ENCODE measurements at places on chromosomes 6 and 20. TPM values are rescaled to one million over a fixed set of nuclear protein-coding genes. Genes with fewer than 3 reads are reported as not detected.

- H3K27ac ChIP-seq = no peak overlapping the region
- no peaks in the 10 kb centered on the region for H3K4me1 ChIP-seq
- peaks cover 11% of the 10 kb centered on the region for H3K36me3 ChIP-seq
- H3K4me3 ChIP-seq = no peak overlapping the region
- no peaks in the 10 kb centered on the region for H3K27me3 ChIP-seq
Measured at GRCh38 chr6:69880601-69881000, 14.2 kb downstream of the COL19A1 start.

IL20RA gene
- total RNA-seq = 0.22 TPM

DNA sequence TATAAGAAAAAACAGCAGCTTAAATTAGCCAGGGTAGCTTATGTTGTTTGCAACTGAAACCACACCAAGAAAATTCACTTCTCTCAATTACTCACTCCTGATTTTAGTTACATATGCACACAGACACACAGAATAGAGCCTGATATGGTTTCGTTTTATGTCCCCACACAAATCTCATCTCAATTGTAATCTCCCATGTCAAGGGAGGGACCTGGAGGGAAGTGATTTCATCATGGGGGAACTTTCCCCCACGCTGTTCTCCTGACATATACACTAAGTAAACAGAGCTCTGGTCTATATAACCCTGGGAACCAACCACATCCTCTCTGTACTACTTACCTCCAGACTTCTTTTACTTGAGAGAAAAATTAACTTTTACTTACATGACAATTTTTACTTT is 9.8 kb downstream of the OR12D1 start:
- no peaks in the 10 kb centered on the region for H3K27me3 ChIP-seq
- peak; percentile 1 for DNase-seq
- no peak overlapping the region for H3K4me3 ChIP-seq
- H3K4me1 ChIP-seq = no peaks in the 10 kb centered on the region

DNA sequence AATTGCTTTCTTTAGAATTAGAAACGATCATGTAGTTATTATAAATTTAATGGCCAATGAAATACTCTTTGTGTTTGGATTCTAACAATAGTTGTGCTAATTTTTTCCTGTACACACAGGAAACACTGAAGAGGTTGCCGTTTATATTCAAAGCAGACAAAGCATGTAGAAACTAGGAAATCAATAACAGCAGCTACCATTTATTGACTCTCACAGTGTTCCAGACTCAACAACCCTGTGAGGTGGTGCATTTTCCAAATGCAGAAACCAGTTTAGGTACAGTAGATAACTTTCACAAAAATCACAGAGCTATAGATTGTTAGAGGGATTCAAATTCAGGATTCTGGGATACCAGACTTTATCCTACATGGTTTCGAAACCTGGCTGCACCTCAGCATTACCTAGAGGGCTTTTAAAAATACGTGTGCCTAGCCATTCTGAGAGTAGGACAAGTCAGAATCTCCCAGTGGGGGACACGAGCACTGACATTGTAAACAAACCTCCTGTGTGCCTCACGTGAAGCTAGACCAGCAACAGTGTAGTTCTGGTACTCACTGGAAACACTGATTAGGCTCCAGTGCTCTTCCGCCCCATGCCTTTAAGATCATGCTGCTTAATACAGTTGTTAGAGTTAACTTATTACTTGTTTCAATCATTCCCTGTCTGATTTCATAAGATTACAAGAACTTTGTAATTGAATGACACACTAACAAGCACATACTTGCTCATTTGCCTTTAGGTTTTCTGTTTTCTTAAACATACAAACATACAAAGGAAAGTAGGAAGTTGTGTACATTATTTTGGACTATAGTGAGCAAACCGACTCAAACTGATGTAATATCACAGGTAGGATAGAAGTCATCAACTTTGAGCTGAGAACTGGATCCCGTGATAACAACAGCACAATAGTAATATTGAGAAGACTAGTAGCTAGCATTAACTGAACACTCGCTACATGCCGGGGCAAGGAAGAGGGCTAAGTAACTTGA is 65.8 kb downstream of the MAP3K4 start:
- no peaks in the 10 kb centered on the region for H3K27me3 ChIP-seq
- peaks cover 8% of the 10 kb centered on the region for H3K36me3 ChIP-seq
- no peak overlapping the region for H3K4me3 ChIP-seq
- no peak overlapping the region for H3K27ac ChIP-seq
- no peak for DNase-seq
- no peaks in the 10 kb centered on the region for H3K4me1 ChIP-seq

CNKSR3 gene
- 29.6 TPM for total RNA-seq

GRCh38 chr20:1676650-1677049 is 19.1 kb upstream of the SIRPG start:
- no peaks in the 10 kb centered on the region for H3K4me1 ChIP-seq
- no peaks in the 10 kb centered on the region for H3K36me3 ChIP-seq
- DNase-seq = no peak
- H3K27me3 ChIP-seq = peaks cover 12% of the 10 kb centered on the region
- H3K4me3 ChIP-seq = no peak overlapping the region
- H3K27ac ChIP-seq = no peak overlapping the region

- H3K4me1 ChIP-seq = no peaks in the 10 kb centered on the region
- no peak overlapping the region for H3K4me3 ChIP-seq
- no peak overlapping the region for H3K27ac ChIP-seq
- no peaks in the 10 kb centered on the region for H3K36me3 ChIP-seq
- DNase-seq = no peak
Measured at GRCh38 chr20:2244993-2245392, 50.8 kb upstream of the TGM3 start.

DNA sequence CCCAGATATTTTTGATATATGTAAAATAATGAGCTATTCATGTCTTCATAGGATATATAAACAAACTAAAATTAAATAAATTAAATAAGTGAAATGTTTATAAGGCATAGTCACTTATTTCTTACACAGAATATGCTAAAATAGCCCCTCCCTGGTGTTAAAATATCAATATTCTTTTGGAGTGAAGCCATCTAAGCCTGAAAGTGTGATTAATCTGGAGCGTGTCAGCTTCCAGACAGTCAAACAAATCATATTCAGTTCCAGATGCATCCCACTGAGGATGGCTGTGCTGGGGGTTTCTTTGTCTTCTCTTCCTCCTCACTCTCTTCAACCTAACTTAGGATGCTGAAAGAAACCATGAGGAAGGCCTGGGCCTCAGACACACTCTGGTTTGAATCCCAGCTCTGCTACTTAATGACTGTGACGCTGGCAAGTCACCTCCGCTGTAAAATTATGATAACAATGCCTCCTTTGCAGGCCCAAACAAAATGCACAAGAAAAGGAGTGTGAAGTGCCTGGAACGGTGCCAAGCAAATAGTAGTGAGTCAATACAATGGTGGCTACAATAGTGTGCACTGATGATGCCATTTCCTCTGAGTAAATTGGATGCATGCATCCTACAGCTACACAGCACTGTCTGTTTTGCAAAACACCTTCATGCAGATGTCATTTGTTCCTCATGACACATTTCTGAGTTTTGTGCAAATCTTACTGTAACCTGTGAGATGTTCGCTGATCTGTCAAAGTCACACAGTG is 161.4 kb downstream of the FOXC1 start:
- no peak overlapping the region for H3K4me3 ChIP-seq
- peaks cover 20% of the 10 kb centered on the region for H3K4me1 ChIP-seq
- DNase-seq = no peak
- H3K27me3 ChIP-seq = no peaks in the 10 kb centered on the region
- H3K27ac ChIP-seq = no peak overlapping the region

- H3K4me1 ChIP-seq = no peaks in the 10 kb centered on the region
- DNase-seq = no peak
- no peaks in the 10 kb centered on the region for H3K27me3 ChIP-seq
Measured at GRCh38 chr20:7003598-7003997, 236.1 kb downstream of the BMP2 start.

- DNase-seq = no peak
- no peak overlapping the region for H3K4me3 ChIP-seq
- H3K27me3 ChIP-seq = no peaks in the 10 kb centered on the region
- H3K4me1 ChIP-seq = no peaks in the 10 kb centered on the region
- H3K27ac ChIP-seq = no peak overlapping the region
- H3K36me3 ChIP-seq = no peaks in the 10 kb centered on the region
Measured at GRCh38 chr6:43082806-43083655, 6.9 kb downstream of the PTK7 start.

DNA sequence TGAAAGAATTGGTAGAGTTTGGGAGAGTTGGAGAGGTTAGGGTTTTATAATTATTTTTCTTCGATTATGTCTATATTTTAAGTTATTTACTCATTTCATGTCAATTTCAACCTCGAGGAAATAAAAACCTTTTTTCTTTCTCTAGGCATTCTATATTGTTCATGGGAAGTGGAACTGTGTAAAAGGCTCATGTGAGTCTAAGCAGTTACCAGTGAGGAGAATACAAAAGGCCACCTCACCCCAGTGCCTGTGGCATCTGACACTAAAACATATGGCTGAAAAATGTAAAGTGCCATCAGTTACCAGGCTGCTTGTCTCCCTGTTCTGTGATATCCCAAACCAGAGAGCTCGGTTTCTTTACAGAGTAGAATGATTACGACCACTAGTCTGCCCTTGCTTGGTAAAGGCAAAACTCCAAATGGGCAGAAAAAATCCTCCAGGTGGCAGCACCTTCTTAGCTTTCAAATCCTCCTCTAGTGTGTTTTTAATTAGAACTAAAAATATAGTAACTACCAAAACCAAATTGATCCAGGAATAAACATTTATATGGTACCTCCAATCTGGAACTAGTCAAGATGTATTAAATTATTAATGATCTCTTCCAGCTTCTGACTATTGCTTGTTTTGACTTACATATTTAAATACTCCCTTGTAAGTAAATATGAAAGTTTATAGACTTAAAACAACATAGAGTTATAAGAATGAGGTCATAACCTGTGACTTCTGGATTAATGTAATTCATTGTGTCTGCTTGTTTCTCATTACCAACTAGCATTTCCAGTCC is 122.6 kb upstream of the MCHR2 start:
- DNase-seq = peak; percentile 87
- H3K27ac ChIP-seq = no peak overlapping the region
- H3K36me3 ChIP-seq = no peaks in the 10 kb centered on the region
- no peaks in the 10 kb centered on the region for H3K27me3 ChIP-seq
- H3K4me3 ChIP-seq = no peak overlapping the region
- peaks cover 21% of the 10 kb centered on the region for H3K4me1 ChIP-seq

DNA sequence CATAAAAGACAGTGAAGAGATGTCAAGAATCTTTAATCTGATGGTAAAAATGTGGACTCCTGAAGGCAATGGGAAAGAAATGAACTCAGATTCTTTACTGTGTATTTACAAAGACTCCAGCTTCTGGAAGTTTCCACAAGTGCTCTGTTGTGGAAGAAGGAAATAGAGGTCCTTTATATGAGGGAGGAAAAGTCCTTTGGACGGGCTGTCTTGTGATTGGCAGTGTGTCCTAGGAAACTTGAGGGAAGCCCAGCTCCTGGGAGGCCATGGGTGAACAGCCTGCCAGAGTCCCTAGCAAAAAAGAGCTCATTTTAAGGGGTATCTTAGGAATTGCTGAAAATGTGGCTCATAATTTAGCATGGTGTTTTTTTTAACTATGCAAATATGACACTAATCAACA is 92.0 kb downstream of the RNASET2 start:
- no peak overlapping the region for H3K27ac ChIP-seq
- no peaks in the 10 kb centered on the region for H3K36me3 ChIP-seq
- no peak overlapping the region for H3K4me3 ChIP-seq
- no peak for DNase-seq
- no peaks in the 10 kb centered on the region for H3K4me1 ChIP-seq

TREM2 gene
- total RNA-seq = 0.61 TPM

DNA sequence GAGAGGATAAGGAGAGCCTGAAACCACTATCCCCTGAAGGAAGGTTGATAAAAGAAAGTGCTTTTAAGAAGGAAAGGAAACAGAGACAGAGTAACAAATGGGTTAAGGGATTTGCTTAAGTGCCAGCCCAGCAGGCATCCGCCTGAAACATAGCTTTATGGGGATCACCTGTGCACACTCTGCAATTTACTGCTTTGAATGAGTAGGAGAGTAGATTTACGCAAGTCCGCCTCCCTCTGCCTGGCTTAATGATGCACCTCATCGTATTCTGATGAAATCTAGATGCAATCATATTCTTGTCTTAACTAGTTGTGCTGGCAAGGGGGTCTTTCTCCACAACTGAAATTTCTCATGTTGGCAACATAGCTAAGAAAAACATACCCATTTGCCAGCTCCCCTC is 101.1 kb upstream of the ID4 start:
- H3K4me3 ChIP-seq = no peak overlapping the region
- no peak overlapping the region for H3K27ac ChIP-seq
- no peaks in the 10 kb centered on the region for H3K4me1 ChIP-seq
- no peak for DNase-seq

ME1 gene
- not detected for total RNA-seq

DNA sequence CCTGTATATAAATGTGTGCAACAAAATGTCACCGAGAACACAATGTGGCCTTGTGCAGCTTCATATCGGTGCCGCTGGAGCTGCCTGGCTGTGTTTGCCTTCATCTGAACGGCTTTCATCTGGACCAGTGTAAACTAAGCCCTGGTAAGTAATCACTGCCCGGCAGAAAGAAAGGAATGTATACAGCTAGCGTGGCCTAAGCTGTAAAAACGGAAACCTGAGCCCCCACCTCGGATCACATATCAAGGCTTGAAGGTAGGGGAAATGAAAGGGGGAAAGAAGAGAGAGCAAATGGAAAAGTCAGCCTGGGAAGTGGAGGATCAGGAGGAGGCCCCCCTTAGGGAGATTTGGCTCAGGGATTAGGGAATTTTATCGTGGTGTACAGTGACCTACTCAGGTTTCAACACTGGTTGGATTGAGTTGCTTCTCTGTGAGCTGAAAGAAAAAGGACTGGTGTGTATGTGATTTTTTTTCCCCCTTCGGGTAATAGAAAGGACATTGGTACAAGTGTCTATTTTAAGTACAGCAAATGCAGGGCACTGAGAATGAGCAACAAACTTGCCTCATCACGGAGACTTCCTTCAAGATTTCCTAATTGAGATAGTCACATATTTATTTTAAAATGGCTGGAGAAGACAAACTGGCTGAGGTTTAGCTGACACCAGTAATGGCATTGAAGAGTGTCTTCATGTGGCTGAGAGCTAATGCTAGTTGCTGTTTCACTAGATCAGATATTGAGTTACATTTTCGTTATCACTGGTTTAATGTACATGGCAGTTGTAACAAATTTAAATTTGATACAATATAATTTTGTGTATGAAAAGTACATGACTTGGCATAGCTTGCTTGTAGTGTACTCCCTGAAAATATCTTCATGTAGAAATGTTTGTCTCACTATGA is 3.5 kb downstream of the SOBP start:
- H3K27ac ChIP-seq = peak overlapping the region; percentile 26
- DNase-seq = peak; percentile 90
- H3K36me3 ChIP-seq = no peaks in the 10 kb centered on the region

GRCh38 chr6:158978757-158979156 is 21.2 kb downstream of the RSPH3 start:
- H3K36me3 ChIP-seq = no peaks in the 10 kb centered on the region
- DNase-seq = no peak
- H3K4me3 ChIP-seq = no peak overlapping the region
- H3K27ac ChIP-seq = no peak overlapping the region
- H3K4me1 ChIP-seq = no peaks in the 10 kb centered on the region

- no peaks in the 10 kb centered on the region for H3K36me3 ChIP-seq
- H3K4me3 ChIP-seq = no peak overlapping the region
- H3K27ac ChIP-seq = no peak overlapping the region
- no peaks in the 10 kb centered on the region for H3K4me1 ChIP-seq
Measured at GRCh38 chr20:17825252-17825959, 125.6 kb downstream of the BANF2 start.

GRCh38 chr20:40565682-40566040 is 123.4 kb downstream of the MAFB start:
- no peaks in the 10 kb centered on the region for H3K4me1 ChIP-seq
- H3K4me3 ChIP-seq = no peak overlapping the region
- no peak for DNase-seq
- peaks cover 21% of the 10 kb centered on the region for H3K27me3 ChIP-seq

- no peaks in the 10 kb centered on the region for H3K4me1 ChIP-seq
- no peaks in the 10 kb centered on the region for H3K36me3 ChIP-seq
Measured at GRCh38 chr6:28774292-28775051, 149.3 kb downstream of the TRIM27 start.
